ENCODE measurements at places on chromosomes 13 and 19.

GRCh38 chr19:38850976-38851621, 1.3 kb upstream of the HNRNPL start:
- DNase-seq: no peak

DNA sequence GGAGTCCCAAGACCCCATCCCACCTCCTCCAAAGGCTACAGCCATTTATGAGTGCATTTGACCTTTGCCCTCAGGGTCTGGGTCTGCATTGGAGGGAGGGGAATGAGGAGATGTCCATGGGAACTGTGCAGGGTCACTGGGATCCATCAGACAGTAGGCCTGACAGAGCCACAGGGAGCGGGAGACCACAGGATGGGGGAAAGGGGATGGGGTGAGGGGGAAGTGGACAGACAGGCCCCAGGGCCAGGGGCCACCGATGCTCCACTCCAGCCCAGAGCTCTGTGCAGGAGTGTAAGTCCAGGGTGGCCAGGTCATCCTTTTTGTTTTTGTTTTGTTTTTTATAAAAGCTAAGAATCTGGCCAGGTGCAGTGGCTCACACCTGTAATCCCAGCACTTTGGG, 82.5 kb downstream of the CHST8 start:
- DNase-seq: no peak

DNA sequence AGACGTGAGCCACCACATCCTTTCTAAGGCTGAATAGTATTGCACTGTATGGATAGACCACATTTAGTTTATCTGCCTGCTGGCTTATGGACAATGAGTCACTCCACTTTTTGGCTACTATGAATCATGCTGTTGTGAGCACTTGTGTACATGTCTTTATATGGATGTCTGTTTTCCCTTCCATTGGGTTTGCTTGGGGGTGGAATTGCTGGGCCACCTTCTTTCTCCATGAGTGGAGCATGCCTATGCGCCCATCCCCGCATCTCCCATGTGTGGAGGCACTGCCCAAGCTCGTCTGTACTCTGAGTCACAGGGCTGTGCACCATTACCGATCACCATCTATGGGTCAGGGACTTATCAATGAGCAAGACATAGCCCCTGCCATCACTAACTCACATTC, 127.2 kb upstream of the GJB6 start:
- DNase-seq: no peak

DNA sequence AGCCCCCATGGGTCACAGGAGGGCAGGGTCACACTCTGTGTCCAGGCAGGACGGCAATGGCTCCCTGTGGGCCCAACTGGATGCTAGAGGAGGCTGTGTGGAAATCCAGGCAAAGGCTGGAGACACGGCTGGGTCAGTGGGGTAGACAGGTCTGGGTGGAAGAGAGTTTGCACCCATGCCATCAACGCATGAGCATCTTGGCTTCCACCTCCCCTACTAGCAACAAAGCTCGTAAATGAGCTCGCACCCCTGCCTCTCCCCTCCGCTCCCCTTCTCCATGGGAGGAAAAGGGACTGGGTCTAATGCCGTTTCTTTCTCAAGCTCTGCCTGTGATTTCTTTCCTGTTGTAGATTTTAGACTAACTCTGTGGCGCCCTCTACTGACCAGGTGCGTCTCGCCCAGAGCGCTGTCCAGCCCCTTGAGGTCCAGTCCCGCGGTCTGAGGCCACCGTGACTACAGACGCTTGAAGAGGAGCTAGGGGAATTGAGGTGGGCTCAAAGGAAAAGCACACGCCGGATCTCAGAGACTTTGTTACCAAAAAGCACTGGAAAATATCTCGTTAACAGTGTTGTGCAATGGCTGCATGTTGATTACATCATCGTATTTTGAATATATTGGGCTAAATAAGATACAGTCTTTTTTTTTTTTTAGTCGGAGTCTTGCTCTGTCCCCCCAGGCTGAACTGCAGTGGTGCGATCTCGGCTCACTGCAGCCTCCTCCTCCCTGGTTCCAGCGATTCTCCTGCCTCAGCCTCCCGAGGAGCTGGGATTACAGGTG, 50.7 kb upstream of the USP29 start:
- DNase-seq: no peak

DNA sequence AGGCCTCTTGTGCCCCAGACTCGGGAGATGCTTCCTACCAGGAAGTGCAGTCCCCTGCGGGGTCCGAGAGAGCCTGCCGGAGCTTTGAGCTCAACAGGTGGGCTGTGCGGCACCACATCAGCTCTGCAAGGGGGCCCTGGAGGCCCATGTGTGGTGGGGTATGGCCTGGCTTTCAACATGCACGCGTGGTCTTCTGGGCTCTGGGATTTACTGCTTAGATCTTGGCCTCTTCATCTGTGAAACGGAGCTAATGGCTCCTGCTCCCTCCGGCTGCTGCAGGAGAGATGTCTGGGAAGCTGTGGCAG, 18.0 kb downstream of the NDUFB7 start:
- DNase-seq: no peak

DNA sequence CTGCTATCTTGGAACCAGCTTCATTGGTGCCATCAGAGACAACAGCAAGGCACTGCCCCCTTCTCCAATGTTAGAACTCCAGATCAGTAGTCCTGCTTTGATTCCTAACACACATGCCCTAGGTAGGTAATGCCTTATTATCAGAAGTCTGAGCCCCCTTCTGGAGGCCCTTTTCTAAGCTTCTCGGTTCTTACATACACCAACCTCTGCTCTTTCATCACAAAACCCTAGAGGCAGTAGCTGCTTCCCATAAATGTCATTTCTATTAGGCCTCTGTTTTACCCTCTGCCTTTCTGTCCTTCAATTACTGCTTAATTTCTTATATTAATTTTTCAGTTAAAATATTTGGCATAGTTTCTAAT, 65.3 kb upstream of the KLHL1 start:
- DNase-seq: no peak

DNA sequence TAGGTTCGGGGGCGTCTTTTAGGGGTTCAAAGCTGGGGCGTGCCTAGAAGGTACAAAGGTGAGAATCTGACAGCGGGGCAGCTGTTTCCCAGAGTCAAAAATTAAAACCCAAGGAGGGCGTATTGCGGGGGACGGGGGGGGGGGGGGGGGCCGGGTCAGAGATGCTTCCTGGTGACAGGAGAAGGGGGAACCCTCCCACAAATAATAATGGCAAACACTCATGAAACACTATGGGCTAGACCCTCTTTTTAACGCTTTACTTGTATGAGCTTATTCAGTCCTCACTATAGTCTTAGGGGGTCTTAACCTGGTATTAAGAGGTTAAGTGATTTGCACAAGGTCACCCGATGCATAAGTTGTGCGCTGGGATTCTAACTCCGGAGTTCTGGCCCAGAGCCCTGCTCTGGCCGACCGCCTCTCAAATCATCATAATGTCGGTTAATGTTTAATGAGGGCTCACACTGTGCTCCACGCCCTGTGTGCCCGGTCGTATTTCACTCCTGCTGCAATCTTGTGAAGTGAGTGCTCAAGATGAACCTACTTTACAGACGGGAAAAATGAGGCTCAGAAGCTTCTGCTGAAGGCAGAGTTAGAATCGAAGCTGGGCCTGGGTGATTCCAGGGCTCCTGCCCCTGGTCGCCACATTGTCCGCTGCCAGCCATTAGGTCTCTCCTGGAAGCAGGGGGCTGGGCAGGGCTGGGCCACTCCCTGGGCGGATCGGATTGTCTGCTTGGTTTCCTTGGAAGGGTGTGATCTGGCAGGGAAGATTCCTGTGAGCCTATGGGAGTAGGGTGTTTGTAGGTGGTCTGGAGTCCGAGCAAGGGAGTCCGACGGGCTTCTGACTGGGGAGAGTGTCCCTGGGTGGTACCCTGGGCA, 964 bp downstream of the PAK4 start:
- no peak for DNase-seq

- DNase-seq: no peak
Measured at GRCh38 chr13:44169018-44169911, 204.4 kb upstream of the SERP2 start.

DNA sequence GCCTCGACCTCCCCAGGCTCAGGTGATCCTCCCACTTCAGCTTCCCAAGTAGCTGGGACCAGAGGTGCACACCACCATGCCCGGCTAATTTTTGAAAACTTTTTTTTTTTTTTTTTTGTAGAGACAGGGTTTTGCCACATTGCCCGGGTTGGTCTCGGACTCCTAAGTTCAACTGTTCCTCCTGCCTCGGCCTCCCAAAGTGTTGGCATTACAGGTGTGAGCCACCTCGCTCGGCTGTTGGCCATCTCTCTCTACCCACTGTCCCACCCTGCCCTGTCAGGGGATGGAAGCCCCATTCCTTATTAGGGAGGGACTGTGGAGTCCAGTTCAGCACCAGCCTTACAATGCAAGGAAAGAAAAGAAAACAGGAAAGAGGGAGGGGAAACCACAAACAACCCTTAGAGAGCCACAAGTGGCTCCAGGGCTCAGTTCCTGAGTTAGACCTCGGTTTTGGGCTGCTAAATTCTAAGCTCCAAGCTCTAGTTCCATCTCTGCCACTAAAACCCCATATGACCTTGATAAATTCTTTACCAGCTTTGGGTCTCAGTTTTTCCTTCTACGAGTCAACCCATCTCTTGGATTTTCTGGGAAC, 31.7 kb downstream of the ACTL9 start:
- DNase-seq: no peak

DNA sequence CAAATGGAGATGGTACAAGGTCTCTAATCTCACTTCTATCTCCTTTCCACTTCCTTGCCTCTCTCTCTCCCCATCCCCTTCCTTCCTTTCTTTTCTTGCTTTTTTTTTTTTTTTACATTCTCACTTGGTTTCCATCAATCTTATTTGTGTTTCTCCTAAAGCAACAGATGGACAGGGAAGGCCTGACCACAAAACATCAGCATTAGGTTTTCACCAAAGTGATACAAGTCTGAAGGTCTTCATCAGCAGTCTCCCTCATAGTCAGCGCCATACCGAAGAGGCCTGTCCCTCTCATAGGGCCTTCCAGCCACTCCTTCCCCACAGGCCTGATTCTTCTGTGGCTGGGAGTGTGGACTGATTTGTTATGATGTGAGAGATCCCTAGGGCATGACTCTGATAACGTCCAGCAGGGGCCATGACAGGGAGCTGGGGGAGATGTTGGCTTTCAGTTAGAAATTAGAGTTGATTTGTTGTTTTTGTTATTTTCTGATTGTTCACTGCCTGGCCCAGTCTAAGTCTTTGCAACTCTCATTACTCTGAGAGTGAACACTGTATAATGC, 158.7 kb downstream of the SLC7A1 start:
- DNase-seq: no peak
